ENCODE measurements at places on chromosomes 6 and 20.
A peak's percentile ranks its signal among the peaks of the same experiment; 100 is the strongest.

DNA sequence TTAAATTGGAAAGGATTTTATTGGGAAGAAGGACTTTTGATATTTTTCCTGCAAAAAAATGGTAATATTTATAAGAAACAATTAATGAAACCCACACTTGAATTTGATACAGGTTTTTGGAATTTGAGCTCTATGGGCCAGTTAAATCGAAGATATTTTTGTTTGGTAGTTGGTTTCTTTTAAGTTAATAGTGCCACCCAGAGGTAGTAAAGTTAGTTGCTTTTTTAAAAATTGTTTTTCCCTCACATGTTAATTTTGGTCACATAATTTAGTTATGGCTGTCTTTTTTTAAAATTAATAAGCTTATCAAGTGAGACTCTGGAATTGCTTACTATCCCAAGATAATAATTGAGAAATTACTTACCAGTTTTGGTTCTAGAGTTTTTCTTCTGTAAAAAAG lies 7.1 kb downstream of the PRIM2 start:
- no peak for DNase-seq

DNA sequence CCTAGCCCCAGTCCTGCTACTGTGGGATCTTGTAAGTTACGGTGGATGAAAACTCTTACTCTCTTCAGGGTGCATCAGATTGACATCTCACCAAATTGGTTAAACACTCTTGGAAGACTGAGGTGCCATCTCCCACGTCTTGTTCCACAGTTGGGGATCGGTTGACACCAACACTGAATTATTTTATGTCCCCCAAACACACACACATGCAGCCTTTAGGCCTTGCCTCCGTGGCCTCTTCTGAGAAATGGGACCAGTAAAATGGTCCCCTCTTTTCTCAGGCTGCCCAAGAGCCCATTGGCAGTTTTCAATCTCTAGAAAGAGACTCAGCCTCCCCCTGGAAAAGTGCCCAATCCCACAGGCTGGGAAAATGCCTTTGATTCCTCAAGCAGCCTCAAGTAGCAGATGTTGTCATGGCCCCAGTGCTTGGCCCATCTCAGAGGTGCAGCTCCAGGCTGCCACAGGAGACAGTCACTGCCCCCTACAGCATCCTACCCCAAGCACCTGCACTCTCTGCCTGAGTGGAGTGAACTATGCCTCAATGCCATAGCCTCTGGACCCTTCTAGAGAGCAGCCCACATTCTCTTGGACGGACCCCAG lies 163.9 kb downstream of the ANKRD60 start:
- DNase-seq, result no peak

- DNase-seq, result peak; percentile 58
Observed at GRCh38 chr20:63082308-63082938, 75.7 kb upstream of the BHLHE23 start.

- peak; percentile 91 for DNase-seq
Observed at GRCh38 chr6:21438237-21438985, 155.1 kb upstream of the SOX4 start.

DNA sequence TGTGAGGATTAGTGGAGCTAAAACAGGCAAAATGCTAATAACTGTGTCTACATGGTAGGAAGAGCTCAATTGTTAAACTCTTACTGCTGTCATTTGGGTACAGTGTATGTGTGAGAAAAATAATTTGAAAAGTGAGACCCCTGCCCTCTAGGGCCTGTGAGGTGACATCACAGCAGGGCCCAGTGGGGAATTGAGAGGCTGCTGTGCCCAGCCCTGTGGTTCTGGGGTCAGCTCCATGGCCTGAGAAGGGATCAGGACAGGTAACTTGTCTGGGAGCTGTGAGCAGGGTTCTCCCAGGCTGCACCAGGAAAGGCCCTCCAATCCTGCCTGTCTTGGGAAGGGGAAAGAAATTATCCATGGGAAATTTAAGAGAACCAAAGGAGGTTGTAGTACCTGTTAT lies 1.3 kb downstream of the SIRPB1 start:
- no peak for DNase-seq

GRCh38 chr20:49803418-49803817 lies 9.2 kb upstream of the SLC9A8 start:
- no peak for DNase-seq

DNA sequence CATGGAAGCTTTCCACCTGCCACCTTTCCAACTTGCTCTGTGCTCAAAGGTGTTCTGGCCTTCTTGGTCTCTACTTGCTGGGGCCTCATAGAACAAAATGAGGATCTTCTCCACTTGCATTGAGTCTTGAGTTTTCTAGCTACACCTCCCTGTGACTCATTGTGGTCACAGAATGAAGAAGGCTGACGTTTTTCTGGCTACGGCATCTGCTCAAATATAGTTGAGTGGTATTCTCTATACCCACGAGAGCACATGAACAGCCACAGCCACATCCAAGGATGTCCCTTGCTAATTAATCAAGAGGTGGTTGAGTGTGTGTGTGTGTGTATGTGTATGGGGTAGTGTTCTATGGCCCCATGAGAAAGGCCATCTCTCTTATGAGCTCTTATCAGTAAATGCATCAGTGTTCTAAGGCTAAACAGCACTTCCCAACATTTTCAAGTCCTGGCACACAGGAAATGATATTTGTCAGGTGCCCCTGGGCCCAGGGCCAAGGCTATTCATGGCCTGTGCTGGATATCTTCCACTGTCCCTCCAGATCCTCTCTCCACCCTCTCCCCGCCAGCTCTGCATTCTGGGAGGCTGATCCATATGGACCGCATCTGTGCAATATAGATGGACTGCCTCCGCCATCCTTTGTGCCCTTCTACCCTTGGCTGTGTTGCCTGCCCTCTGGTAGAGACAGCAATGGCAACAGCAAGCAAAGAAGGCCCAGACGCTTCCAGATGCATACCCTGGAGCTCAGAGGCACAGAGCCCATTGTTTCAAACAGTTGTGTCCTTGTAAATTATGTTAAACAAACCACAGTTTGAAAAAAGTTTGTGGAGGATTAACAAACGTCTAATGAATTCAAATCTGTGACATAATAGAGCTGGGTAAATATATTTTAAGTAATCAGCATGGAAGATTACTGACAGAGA lies 150.2 kb downstream of the LRFN2 start:
- DNase-seq, result no peak

- DNase-seq, result no peak
Observed at GRCh38 chr6:72560721-72561593, 60.9 kb upstream of the KCNQ5 start.

- no peak for DNase-seq
Observed at GRCh38 chr6:13494137-13494536, 6.7 kb upstream of the GFOD1 start.

DNA sequence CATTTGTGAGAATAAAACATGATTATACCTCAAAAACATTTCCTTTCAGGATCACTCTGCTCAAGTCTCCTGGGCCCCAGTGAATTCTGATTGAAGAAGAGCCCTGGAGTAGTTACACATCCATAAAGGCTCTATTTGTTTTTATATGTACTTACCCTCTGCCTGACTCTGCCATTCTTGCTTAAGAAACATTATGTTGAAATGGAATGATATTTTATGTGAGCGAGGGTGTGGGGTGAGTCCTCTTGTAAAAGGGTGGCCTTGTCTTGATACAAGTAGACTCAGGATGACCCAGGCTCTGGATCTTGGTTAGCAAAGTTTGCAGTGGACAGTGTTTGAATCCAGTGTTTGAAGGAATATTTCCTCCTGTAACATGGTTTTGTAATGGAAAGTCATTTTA lies 215.4 kb upstream of the PREP start:
- no peak for DNase-seq

Data from myocyte (in vitro differentiated cells).